ENCODE measurements at places on chromosomes 7 and 10. TPM values are rescaled to one million over a fixed set of nuclear protein-coding genes. Genes with fewer than 3 reads are reported as not detected.

GRCh38 chr10:121607310-121608055 is 9.2 kb upstream of the FGFR2 start:
- no peak for DNase-seq

Gene MYPN
- polyA plus RNA-seq = 0.06 TPM

DNA sequence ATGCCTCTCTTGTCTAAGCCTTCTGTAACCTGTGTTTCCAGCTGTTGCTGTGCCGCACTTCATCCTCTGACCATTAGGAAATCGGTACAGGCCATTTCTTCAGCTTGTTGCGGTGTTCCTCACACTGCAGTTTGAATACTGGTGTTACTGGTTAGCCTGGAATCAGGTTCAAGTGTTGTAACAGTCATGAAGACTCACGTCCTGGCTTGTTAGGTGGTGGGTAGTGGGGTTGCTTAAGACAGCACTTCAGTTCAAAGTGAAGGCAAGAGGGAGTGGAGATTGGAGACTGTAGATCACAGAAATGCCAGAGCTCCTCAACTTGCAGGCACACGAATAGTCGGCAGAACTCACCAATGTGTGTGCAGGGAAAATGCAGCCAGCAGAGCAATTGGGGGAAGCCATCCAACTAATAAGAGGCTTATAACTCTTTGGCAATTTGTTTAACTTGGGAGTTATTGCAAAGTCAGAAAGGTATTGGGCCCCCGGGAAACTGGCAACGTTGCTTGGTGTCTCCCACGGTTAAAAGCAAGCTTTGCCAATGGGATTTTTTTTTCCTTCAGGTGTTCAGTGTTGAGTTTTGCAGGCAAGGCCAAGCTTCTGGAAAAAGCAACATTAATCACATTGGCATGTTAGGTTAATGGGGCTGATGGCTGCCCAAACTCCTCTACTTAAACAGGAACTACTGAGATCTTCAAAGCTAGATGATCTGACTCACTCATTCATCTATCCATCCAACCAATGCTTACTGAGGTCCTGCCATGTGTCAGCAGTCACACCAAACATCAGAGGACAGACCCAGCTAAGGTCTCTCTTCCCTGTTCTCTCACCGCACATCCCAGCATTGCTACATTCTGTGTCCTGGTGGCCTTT is 380.9 kb downstream of the GATA3 start:
- no peak for DNase-seq

GRCh38 chr10:77844713-77845445 is 81.7 kb downstream of the DLG5 start:
- DNase-seq = no peak

DNA sequence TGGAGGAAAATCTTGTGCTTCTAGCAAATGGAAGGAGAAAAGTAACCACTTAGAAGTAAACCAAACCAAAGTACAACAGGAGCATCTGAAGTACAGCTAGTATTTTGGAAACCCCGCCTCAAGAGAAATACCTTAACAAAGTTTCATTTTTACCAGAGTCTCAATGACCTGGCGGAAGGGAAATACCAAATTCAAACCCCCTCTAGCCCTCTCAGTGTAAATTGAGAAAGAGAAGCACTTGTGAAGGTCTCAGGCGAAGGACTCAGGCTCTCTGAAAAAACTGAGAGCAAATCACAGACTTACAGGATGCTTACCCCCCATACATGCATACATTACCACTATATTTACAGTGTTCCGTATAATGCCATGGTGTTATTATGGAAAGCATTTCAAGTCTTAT is 70.1 kb downstream of the ZPBP start:
- DNase-seq = no peak

- no peak for DNase-seq
Observed at GRCh38 chr7:39510864-39511354, 55.3 kb upstream of the YAE1 start.

GRCh38 chr10:64071218-64071617 is 550.0 kb downstream of the REEP3 start:
- no peak for DNase-seq

DNA sequence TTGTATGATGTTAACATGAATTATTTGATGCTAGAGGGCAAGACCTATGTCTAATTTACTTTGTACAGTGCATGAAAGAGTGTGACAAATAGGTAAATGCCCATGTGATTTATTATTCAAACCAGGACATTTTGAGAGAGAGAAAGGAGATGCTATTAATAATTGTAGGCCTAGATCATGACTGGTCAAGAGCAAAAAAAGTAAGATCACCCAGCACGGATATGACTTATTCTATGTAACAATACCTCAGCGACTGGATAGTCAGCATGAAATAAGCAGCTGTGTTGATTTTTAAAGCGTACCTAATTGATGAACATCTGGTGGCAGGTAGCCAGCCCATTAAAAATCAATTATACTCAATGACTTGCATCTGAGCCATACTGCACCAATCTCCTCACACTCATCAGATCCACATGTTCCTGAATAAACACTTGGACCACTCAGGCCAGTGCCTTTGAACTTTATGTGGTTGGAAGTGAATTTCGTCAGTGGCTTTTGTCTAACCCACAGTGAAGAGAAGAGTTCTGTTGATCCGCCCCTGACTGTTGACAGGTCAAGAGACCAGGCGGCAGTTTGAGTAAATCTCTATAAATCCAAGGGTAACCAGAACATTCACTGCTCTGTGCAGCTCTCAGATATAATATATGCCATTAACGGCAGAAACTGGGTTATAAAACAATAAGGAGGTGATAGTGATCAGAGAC is 435.3 kb downstream of the MDFIC start:
- DNase-seq = peak; percentile 70

- DNase-seq = no peak
Observed at GRCh38 chr10:101229266-101230182, at the start of gene LBX1. Gene LBX1 (minus strand): TSS chr10:101229463. CDS start chr10:101228815, 648 bp downstream.

DNA sequence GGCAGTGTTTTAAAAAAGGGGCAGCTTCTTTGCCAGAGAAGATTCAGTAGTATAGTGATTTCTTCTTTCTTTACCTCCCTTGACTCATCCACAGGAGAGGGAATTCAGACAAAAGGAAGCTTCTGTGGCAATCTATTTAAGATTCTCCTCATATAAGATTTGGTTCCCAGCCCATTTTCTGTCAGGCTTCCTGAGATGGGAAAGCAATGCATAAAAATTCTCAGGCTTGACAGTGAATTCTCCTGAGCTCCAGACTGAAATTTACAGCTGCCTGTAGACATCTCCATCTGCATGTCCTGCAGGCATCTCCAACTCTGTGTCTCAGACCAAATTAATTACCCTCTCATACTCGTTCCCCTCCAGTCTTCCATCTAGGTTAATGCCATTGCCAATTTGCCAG is 72.8 kb downstream of the TSPAN12 start:
- no peak for DNase-seq

Gene IGF2BP3
- 56.3 TPM for polyA plus RNA-seq

Gene BTRC
- polyA plus RNA-seq = 25.1 TPM

DNA sequence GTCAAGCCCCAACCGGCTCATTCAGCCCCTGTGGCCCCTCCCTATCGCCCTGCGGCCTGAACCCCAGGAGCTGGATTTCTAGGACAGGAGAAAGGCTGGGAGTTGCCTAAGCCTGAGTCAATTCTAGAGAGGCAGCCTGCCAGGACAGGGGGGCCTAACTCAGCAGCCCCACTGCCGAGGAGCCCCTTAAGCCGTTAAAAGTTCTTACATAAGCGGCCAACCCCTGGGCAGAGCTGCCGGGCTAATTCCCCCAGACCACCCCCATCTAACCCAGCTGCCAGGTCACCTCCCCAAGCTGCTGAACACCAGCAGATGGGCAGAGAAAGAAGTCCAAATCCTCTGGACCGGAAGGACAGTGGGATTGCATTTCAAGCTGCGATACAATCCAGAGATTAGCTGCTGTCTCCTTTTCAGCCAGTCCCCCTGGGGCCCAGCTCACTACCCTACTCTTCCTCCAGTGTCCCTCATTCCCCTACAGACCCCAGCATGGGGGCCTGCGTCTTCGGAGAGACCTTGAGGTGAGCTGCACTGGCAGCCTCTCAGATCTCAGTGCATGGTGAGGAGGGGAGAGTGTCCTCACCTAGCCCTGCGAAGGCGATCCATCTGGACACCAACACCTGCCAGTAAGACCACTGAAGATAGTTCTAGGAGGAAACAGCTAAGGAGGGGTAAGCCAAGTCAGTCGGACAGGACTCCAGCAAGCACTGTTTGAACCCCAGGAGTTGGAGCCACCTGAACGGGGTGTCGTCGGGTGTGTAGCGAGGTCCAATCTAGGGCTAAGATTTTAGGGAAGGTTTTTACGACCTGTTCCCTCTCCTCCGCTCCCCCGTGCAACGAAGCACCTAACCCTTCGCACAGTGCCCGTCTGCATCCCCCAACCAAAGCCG is 830 bp downstream of the IMPDH1 start:
- no peak for DNase-seq

Gene RFC2
- 38.7 TPM for polyA plus RNA-seq

GRCh38 chr7:105782391-105783042 is 93.9 kb downstream of the ATXN7L1 start:
- no peak for DNase-seq

Gene AGR3
- 17.4 TPM for polyA plus RNA-seq

DNA sequence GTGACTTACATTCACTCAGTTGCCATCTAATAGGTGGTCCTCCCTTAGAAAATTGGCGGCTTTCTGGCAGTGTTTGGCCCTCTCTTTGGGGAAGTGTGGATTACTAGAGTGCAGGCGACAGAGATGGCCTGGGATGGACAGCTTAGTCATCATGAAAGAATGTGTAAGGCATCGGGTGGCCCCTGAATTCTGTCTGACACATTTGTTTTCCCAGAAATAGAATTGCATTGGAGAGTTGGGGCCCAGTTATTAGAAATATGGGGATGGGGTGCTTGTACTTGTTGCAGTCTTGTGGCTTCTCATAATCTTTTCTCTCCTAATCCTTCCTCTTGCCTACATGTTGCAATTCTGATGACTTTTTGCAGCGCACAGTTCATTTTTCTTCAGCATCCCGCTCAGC is 13.8 kb downstream of the TCF7L2 start:
- DNase-seq = no peak

DNA sequence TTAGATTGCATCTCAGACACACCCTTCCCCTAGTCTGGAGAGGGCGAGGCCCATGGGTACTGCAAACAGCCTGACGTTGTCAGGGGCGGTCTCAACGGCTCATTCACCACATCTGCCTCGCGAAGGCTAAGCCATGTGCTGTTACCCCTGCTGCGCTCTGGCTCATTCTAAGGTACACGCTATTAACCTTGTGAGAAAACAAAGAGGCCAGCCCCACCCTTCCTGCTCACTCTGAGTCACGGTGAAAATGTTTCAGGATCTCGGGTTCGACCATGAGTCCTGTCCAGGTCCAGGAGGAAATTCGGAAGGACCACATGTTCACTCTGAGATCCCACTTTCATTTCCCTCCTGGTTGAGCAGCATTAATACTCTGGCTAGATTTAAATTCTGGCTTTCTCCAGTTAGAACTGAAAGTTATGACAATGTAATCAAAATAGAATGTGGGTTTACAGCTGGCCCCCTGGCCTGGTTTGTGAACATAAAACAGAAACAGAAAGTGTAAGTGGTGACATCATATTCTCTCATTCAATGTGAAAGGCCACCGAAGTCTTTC is 55.2 kb downstream of the EGFR start:
- DNase-seq = peak; percentile 66

Gene ZP3
- 12.7 TPM for polyA plus RNA-seq

GRCh38 chr7:2239242-2239641 is 2.8 kb downstream of the MRM2 start:
- DNase-seq = no peak

GRCh38 chr7:142801601-142802295 is 31.0 kb downstream of the PRSS2 start:
- DNase-seq = no peak

DNA sequence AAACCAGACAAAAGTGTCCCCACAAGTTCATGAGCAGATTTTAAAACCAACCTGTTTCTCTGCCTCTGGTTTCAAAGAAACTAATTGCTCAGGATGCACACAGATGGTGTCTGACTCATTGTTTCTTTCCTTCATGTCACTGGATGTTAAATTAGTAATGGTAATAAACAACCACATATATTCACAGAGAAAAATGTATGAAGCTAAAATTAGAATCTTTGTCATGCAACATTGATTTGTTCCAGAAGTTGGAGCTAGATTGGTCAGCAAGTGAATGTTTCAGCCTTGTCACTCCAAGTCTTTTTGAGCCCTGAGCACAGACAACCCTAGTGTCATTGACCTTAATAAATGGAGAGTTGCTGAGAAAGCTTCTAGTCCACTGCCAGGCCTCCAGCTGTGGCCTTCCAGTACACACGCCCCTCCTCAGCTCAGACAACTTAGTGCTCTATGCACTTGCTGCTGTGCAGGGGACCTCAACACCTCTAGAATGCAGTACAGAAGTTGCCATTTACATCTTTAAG is 175.9 kb downstream of the CCDC71L start:
- DNase-seq = no peak

Gene GPRIN2
- polyA plus RNA-seq = 5.8 TPM

DNA sequence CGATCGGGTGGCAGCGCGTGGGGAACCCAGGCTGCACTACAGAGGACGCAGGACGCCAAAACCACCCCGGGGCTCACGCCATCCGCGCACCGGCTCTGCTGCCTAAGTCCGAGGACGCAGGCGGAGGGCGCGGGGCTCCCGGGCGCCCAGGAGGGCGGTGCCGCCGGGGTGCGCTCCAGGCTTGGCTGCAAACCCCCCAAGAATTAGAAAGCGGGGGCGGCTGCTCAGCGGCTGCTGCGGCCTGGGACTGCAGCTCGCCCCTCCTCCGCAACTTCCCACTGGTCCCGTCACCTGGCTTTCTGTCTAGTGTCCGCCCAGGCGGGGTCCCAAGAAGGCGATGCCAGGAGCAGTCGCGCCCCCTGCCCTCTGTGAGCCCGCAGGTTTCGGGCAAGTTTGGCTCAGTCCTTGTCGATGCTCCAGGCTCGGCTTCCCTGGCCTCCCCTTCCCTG is 1.7 kb upstream of the POU6F2 start:
- no peak for DNase-seq

Gene OR13A1
- not detected for polyA plus RNA-seq

DNA sequence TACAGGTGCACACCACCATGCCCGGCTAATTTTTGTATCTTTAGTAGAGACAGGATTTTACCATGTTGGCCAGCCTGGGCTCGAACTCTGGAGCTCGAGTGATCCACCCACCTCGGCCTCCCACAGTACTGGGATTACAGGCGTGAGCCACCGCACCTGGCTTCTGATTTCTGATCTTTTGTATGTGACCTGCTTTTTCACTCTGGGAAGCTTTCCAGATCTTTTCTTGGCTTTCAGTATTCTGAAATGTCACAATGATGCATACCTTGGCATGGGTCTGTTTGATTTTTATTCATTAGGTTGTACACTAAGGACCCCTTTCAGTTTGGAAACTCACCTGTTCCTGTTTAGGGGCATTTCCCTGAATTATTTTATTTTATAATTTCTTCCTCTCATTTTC is 41.6 kb downstream of the PROSER2 start:
- no peak for DNase-seq

Gene CYP3A7
- 0.59 TPM for polyA plus RNA-seq

GRCh38 chr7:74267756-74268565 is 13.8 kb upstream of the RFC2 start:
- no peak for DNase-seq

DNA sequence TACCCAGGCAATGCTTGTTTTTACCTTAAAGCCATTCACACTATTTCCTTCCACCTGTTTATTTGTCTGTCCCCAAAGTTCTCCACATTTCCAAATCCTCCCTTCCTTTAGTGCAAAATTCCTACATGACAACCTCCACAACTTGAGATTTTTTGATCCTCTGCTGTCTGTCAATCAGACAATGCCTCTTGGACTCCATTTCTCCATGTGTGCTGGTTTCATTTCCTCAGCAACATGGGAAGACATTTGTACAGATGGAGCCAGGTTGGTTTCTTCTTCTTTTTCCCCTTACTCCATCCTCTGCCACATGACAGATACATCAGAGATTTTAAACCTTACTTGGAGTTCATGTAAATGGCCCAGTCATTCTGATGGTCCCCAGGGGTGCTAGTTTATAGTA is 19.1 kb upstream of the GIMAP2 start:
- DNase-seq = no peak

Gene NPY4R2
- 0.48 TPM for polyA plus RNA-seq
